Right hindlimb (tissue), 1 donor: ENCODE measurements at places on chromosomes 16 and 17.

GRCh38 chr16:10849736-10850477 lies 27.1 kb upstream of the CIITA start:
- DNase-seq, result no peak

- DNase-seq, result no peak
Measured at GRCh38 chr17:3475251-3475685, 529 bp upstream of the ASPA start.

DNA sequence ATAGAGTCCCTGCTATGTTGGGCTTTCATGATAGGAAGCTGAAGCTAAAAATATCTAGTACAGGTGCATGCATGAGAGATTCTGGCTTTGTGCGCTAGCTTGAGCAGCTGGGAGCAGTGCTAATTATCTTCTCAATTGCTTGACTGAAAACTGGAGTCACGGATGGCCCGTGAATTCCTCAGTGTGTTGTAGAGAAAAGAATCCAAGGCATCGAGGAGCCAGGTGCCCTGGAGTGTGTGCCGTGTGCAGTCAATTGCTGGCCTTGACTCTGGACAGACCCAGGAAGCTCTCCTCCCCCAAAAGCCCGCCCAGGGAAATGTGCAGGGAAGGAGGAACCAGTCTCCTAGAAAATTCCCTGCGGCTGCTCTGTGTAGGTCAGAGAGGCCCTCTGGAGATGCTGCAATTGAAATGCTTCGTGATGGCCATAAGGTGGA lies 14.2 kb downstream of the LGALS3BP start:
- DNase-seq, result no peak

DNA sequence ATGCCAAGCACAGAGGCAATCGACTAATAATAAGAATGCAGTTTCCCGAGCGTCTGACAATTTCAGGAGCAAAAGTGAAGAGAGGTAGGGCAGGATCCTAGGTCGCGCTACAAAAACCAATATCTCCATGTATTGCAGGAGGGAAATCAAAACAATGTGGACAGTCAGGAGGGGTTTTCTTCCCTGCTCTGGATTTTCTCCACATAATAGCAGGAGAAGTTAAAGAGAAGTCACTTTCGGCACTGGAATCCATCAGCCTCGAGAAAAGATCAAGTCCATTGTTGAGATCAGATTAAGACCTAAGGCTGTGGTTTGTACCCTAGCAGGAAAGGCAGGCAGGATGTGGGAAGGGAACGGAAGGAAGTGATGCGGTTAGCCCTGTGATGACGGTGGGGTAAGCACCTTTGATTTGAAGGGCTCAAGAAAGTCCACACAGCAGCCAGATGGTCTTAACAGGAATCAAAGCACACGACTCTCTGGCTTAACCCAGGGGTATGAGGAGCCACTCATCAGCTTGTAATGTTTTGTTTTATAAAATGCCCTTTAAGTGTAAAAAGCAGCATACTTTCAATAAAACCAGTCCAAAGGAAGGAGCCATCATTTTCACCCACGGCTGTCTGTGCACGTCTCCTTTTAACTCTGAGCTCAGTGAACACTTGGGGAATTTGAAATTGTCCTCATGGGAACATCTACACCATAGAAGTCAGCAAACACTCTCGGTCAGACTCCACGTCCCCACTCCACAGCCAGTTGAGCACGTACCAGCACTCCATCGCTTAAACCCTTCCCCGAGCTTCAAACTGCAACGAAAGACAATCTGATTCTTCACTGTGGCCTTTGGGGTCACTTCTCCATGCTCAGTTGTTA lies 15.8 kb upstream of the AKTIP start:
- peak; percentile 48 for DNase-seq

DNA sequence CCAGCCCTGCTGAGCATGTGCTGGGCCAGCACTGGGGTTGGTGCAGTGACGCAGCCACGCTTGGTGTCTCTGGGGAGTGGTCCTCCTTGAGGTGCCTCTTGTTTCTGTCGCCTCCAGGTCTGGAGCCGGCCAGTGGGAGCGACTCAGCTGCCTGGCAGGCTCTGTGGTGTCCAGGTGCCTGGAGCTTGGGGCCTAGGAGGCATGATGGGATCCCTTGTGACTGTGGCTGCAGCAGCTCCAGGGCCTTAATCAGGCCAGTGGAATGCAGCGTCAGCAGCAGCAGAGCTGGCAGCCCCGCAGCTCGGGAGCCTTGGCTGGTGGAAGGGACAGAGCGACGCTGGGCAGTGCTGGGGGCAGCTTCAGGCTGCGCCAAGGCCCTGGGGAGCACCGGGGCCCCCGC lies 74.7 kb upstream of the CIBAR2 start:
- DNase-seq, result no peak

- no peak for DNase-seq
Measured at GRCh38 chr16:78749745-78750268, 650.4 kb downstream of the WWOX start.

DNA sequence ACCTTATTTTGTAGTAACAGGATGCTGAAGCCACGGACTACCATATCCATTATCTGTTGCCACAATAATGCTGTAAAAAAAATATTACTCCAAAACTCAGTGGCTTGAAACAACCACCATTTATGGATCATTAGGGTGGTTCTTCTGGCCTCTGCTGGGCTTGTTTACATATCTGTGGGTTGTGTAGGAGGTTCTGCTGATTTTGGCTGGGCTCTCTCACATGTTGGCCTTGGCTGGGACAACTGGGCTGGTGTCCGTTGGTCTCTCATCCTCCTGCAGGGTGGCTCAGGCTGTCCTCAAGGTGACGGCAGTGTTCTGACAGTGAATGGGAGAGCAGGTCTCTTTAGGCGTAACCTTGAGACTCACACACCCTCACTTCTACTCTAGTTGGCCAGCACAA lies 76.0 kb downstream of the GPR139 start:
- no peak for DNase-seq

GRCh38 chr17:35084987-35085386 lies 21.5 kb upstream of the RFFL start:
- no peak for DNase-seq

DNA sequence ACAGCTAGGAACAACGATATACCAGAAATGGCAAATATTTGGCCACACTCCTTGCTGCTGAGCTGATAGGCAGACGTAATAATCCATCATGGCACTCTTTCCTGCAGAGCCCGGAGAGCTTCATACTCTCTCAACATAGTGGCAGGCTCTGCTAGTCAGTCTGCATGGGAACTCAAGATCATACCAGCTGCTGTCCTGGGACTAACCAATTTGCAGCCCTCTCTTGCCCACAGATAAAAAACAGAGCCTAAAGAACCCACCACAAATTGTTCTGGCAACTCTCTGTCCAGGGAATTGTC lies 13.5 kb downstream of the GSDMB start:
- no peak for DNase-seq

DNA sequence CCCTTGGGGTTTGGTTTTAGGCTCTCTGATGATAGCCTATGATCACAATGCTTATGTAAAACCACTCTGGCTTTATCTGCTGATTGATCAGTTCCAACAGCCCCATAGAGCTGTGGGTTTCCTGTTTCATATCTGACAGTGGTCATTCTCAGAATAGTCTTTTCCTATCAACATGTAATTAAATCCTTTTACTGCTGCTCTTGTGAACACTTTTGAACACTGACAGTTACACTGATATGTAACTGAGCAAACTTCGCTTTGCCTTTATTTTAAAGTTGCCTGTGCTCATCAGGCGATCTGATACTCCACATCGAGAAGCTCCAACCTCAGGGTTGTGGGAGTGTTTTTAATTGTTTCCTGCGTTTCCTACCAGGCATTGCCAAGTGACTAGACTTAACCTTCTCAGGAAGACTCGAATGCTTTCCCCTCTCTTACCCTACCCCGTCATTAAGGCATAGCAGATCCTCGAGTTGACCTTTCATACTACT lies 17.3 kb upstream of the CLEC18B start:
- no peak for DNase-seq

- DNase-seq, result no peak
Measured at GRCh38 chr16:27214084-27214961, 11.0 kb downstream of the KDM8 start.

DNA sequence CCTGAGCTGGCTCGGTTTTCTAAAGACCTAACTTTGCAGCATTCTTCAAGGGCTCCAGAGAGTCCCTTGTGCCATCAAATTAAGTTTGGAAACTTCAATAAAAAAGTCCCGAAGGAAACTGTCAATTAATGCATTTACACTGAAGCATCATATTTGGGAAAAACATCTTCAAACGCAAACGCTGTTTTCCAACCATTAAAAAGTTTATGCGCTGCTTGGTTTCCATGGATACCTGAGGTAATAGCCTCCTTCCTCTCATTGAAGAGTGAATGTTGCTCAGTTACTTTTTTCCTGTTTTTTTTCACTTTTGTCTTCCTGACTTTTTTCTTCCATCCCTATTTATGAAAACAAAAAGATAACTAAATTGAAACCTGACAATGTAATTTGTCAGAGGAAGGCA lies 399.1 kb downstream of the MAF start:
- DNase-seq, result no peak

DNA sequence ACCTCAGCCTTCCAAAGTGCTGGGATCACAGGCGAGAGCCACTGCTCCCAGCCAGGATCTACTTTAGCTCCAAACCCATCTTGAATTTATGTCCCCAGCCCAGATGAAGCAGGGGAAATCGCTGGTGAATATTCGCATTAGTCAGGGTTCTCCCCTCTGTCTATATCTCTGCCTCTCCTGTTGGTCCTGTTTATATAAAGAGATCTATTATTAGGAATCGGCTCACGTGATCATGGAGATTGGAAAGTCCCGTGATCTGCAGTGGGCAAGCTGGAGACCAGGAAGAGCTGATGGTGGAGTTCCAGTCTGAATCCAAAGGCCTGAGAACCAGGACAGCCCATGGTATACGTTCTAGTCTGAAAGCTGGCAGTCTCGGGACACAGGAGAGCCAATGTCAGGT lies 382.8 kb downstream of the SEC14L1 start:
- no peak for DNase-seq

DNA sequence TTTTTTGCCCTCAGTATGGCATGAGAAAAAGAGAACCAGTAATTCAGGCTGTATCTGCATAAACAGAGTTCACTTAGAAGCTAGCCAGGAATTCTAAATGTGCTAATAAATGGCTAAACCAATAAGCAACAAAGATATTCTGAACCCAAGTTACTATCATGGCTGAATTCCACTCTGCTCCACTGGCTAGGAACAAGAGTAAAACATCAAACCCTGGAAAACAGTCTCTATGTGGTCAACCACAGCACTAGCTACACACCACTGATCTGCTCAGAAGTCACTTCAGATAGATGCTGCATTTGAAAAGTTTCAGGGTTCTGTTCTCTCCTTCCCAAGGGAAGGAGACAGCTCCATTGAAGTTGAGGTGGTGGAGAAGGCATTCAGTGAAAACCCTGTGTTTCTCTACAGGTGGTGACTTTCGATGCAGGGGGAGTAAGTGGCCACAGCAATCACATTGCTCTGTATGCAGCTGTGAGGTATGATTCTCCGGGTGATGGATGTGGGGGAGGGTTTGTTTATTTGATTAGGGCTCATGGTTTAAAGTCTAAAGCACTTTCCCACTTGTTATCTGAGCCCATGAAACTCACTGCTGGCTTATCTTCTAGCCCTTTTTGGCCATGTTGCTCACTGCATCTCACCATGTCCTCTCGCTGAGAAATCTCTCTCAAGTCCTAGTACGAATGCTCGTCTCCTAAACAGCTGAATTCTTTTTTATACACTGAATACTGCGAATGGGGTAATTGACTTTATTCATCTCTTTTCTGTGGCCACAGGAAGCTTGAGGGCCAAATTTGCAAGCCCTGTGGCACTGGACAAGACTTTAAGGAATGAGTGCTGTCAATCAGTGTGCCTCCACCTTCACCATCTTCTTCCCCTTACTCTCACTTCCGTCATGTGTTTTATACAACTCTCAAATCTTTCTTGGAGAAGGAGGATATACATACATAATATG lies 39.9 kb downstream of the CENPV start:
- no peak for DNase-seq

GRCh38 chr17:81470944-81471817 lies 41.4 kb downstream of the ACTG1 start:
- no peak for DNase-seq

DNA sequence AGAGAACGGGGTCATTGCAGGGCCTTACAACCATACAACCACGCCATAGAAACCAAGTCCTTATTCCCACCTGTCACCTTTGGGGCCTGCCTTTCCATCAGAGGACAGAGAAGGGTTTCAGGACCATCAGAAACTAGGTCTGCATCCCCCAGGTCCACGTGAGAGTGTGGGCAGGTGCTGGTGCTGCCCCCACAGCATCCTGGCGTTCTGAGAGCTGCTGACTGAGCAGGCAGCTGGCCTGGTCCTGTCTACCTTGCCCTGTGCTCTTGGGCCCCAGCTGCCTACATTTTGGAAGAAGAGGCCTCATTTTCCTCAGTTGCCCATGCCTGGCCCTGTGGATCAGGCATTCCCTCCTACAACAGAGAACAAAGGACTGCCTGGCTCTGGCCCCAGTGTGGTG lies 21.6 kb downstream of the ZNF276 start:
- no peak for DNase-seq

DNA sequence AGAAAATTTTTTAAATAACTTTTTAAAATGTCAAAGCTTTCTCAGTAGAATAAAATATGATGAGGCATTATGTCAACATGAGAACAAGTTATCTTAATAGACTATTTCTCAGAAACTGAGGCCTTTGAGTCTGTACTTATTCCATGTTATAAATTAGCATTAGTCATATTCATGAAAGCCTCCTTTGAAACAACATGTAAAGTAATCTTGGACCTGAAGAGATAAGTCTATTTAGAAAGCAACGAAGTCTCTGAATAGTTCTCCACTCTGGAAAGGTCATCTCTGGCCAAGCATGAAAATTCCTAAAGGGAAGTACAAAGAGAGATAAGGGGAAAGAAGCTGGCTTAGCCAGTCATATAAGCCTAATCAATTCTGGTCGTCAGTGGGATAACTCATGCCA lies 150.8 kb downstream of the CYB561 start:
- no peak for DNase-seq

GRCh38 chr17:39002991-39003715 lies 36.0 kb upstream of the FBXO47 start:
- DNase-seq, result peak; percentile 69

DNA sequence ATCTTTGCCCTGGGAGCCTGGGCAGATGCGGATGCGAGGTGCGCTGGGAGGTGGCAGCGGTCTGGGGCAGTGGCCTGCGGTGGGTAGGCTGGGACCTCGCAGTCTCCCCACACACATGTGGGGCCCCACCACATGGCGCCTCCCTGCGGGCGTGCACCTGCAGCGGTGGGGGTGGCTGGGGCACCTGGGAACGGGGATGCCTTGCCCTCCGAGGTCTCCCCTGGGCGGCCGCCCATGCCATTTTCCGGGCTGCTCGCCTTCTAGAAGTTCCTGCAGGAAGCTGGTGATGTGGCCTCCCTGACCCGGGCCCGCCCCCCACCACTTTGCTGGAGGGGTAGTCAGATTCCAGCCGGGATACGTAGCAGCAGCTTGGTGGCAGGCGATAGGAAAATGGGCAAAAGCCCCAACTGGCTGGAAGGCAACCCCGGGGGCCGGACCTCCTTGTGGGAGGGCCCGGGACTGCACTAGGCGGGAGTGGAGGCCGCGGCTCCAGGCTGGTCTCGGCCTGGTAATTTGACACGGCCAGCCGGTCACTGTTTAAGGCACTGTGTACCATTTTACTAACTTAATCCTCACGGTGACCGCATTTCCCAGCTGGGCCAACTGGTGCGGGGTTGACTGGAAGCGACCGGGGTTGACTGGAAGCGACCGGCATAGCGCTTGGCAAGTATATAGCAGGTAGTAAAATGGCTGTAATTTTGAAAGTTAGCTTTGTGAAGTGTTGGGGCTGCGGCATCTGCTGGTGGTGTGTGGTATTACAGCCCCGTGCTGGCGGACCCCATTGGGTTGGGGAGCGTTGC lies 38.5 kb downstream of the IGF2BP1 start:
- peak; percentile 80 for DNase-seq
